ENCODE measurements at places on chromosomes 7 and 10. TPM values are rescaled to one million over a fixed set of nuclear protein-coding genes. Genes with fewer than 3 reads are reported as not detected.

The SLC18A2 gene
- 0.38 TPM for polyA plus RNA-seq

The CDK1 gene
- 2.7 TPM for polyA plus RNA-seq

The KLF14 gene
- polyA plus RNA-seq = not detected

The TSPAN15 gene
- polyA plus RNA-seq = 47.0 TPM

The JMJD1C gene
- polyA plus RNA-seq = 50.5 TPM

The ALOX5 gene
- polyA plus RNA-seq = 7.4 TPM

The POLR2J2 gene
- polyA plus RNA-seq = 1.8 TPM

The TUBAL3 gene
- 11.4 TPM for polyA plus RNA-seq

The FUOM gene
- polyA plus RNA-seq = 89.8 TPM

- no peak for DNase-seq
- H3K27me3 ChIP-seq = no peaks in the 10 kb centered on the region
- H3K36me3 ChIP-seq = no peaks in the 10 kb centered on the region
- no peak overlapping the region for H3K4me3 ChIP-seq
These were observed 1.4 kb upstream of the LAMTOR4 start for GRCh38 chr7:100147278-100147677.

- no peak overlapping the region for H3K27ac ChIP-seq
- DNase-seq = no peak
- no peaks in the 10 kb centered on the region for H3K36me3 ChIP-seq
- no peak overlapping the region for H3K4me3 ChIP-seq
- H3K4me1 ChIP-seq = no peaks in the 10 kb centered on the region
- no peaks in the 10 kb centered on the region for H3K27me3 ChIP-seq
These were observed 68.5 kb downstream of the CXCL12 start for GRCh38 chr10:44316187-44316921.

DNA sequence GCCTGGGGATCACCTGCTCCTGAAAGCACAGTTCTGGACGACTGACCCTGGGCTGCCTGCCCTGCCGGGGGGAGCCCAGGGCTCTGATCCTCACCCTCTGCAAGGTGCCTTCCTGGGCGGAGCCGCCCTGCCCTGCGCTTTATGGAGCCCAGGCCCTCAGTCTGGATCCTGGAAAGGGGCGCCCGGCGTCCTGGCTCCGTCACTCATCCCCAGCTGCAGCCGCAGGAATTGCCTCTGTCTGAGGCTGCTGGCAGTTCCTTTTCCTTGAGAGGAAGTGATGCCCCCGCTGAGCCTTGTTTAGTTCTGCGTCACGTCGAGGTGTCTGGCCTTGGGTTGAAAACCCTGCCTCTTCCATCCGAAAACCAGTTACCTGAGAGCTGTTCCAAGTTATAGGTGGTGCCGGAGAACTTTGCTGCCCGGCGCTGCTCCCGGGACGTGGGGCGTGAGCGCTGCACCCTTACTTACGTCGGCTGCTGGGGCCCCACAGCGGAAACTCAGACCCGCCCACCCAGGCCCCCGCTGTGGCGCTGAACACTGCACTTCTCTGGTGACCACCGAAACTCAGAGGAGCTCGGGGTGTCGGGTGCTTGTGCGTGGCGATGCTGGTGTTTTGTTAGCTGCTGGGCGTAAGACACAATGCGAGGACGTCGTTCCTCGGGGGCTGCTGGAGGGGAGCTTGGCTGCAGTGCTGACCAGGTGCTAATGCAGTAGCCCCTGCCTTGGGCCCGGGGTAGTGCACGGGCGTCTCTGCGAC is 5.4 kb downstream of the MAFK start:
- H3K27me3 ChIP-seq = no peaks in the 10 kb centered on the region
- H3K4me3 ChIP-seq = no peak overlapping the region
- peak overlapping the region; percentile 17 for H3K27ac ChIP-seq
- peaks cover 14% of the 10 kb centered on the region for H3K36me3 ChIP-seq
- no peak for DNase-seq
- peaks cover 19% of the 10 kb centered on the region for H3K4me1 ChIP-seq

- peak overlapping the region; percentile 39 for H3K27ac ChIP-seq
- H3K4me3 ChIP-seq = no peak overlapping the region
- no peaks in the 10 kb centered on the region for H3K27me3 ChIP-seq
- no peak for DNase-seq
- H3K4me1 ChIP-seq = peaks cover 21% of the 10 kb centered on the region
These were observed 18.9 kb downstream of the SGMS1 start for GRCh38 chr10:50604809-50605208.

DNA sequence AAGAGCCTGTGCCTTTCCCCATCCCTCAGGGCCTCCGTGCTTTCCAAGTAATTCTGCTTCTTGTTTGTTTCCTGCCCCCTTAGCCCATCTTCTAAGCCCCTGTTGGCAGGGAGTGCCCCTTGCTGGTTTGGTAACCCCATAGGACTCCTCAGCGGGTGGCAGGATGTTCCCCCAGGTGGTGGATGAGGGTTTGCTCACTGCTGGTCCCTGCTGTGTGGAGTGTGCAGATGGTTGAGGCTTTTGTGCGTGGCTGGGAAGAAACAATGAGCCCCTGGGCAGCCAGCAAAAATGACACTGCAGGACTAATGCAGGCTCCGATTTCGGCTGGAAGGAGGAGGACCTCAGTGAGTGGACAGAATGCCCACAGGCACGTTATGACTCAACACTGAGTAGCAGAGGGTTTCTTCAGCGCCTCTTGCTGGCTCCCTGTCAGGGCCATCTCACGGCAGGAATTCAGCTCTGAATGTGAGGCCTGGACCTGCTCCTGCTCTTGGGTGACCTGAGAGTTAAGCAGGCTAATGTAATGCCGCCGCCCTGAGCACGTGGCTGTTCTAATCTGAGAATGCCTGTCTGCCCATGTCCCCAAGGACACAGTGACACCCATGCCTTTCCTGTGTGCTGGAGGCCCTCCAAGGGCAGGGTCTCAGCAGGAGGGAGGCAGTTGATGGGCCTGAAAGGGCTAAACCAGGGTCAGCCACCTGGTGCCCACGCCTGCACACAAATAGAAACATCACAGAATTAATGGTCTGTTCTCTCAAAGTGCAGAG is 16.6 kb downstream of the BAG3 start:
- peaks cover 11% of the 10 kb centered on the region for H3K36me3 ChIP-seq
- peak; percentile 44 for DNase-seq

- peak; percentile 42 for DNase-seq
- no peak overlapping the region for H3K27ac ChIP-seq
- no peaks in the 10 kb centered on the region for H3K4me1 ChIP-seq
- H3K4me3 ChIP-seq = no peak overlapping the region
These were observed 169.0 kb upstream of the PHYHIPL start for GRCh38 chr10:59007307-59008025.

- no peaks in the 10 kb centered on the region for H3K36me3 ChIP-seq
- H3K4me3 ChIP-seq = no peak overlapping the region
- H3K27ac ChIP-seq = no peak overlapping the region
- H3K4me1 ChIP-seq = no peaks in the 10 kb centered on the region
- DNase-seq = no peak
- H3K27me3 ChIP-seq = no peaks in the 10 kb centered on the region
These were observed 672.2 kb upstream of the LRRN3 start for GRCh38 chr7:110418659-110419280.

- DNase-seq = peak; percentile 64
- no peaks in the 10 kb centered on the region for H3K36me3 ChIP-seq
- no peaks in the 10 kb centered on the region for H3K27me3 ChIP-seq
- H3K4me3 ChIP-seq = no peak overlapping the region
- no peaks in the 10 kb centered on the region for H3K4me1 ChIP-seq
These were observed 15.6 kb upstream of the FXYD4 start for GRCh38 chr10:43355749-43356371.

DNA sequence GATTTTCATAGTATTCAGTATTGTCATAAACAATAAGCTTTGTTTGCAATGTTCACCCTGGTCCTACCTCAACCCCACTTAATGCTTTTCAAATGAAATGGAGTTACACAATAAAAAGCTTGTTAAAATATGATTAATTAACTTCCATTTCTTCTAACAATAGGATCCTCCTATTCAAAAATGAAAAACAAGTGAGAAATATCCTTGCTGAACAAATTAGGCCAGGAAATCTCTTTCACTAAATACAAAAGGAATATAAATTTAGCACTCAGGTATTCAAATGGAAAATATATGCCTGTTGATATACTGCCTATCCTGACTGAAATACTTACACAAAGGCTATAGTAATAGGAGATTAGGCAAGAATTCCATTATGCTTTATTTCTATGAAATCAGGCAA is 323.4 kb upstream of the GRM3 start:
- H3K4me1 ChIP-seq = no peaks in the 10 kb centered on the region
- H3K27me3 ChIP-seq = no peaks in the 10 kb centered on the region
- no peak overlapping the region for H3K27ac ChIP-seq
- DNase-seq = no peak

DNA sequence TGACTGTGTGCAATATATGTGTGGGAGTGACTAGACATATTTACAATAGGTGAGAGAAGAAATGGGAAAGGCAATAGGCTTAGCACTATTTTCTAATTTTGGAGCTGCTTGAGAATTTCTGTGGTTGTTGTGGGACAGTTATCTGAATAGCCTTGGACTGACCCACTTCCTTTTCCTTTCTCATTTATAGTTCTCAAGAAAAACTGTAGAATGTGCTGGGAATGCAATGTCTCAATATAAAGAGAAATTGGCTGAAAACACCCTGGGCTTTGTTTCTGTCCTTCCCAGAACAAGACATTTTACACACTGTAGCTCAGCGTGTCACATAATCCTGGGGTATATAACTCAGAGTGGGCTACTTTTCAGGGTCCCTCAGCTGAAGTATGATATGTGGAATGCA is 153.0 kb upstream of the RHOBTB1 start:
- no peak overlapping the region for H3K4me3 ChIP-seq
- H3K36me3 ChIP-seq = no peaks in the 10 kb centered on the region
- no peaks in the 10 kb centered on the region for H3K4me1 ChIP-seq
- no peak overlapping the region for H3K27ac ChIP-seq
- no peaks in the 10 kb centered on the region for H3K27me3 ChIP-seq

DNA sequence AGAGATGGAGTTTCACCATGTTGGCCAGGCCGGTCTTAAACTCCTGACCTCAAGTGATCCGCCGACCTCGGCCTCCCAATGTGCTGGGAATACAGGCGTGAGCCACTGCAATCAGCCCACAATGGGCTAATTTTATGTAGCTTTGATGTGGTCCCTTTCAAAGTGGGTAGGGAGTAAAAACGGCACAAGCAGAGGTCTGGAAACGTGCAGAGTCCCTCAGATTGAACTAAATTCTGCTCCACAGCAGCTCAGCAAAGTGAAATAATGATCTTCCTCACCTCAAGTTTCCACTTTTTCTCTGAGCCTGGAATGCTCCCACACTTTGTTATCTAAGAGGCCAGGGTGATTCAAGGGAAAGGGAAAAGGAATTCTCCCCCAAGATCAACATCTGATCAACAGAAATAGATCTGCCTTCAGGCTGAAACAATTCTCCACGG is 6.1 kb downstream of the CCDC3 start:
- no peaks in the 10 kb centered on the region for H3K36me3 ChIP-seq
- peaks cover 3% of the 10 kb centered on the region for H3K27me3 ChIP-seq
- no peaks in the 10 kb centered on the region for H3K4me1 ChIP-seq
- no peak overlapping the region for H3K27ac ChIP-seq

DNA sequence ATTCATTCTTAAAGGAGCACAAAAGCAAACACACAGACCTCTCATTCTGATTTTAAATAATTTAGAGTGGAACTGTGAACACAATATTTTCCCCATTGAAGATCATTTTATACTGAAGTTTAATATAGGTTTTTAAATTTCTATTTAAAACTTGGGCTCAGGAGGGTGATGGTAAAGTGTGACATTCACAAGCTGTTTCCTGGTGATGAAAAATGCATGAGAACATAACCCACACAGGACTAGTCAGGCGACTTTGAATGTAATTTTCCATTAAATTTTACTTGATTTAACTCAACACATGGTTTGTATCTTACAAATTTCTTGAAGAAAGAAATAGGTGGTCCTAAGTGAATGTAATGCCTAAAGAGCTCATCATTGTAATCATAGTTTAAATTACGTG is 143.6 kb downstream of the CDK14 start:
- H3K4me1 ChIP-seq = no peaks in the 10 kb centered on the region
- H3K36me3 ChIP-seq = no peaks in the 10 kb centered on the region
- H3K27me3 ChIP-seq = no peaks in the 10 kb centered on the region
- no peak for DNase-seq
- H3K4me3 ChIP-seq = no peak overlapping the region

GRCh38 chr7:99514050-99514449 is 9.6 kb downstream of the ZKSCAN5 start:
- H3K36me3 ChIP-seq = peaks cover 8% of the 10 kb centered on the region
- H3K4me1 ChIP-seq = no peaks in the 10 kb centered on the region
- no peak overlapping the region for H3K4me3 ChIP-seq

GRCh38 chr10:35639728-35640401 is 2.2 kb downstream of the FZD8 start:
- peaks cover 11% of the 10 kb centered on the region for H3K27me3 ChIP-seq
- peak overlapping the region; percentile 59 for H3K4me3 ChIP-seq
- no peak for DNase-seq
- H3K36me3 ChIP-seq = no peaks in the 10 kb centered on the region
- H3K27ac ChIP-seq = no peak overlapping the region

GRCh38 chr10:52454491-52454890 is 140.4 kb downstream of the DKK1 start:
- no peaks in the 10 kb centered on the region for H3K27me3 ChIP-seq
- DNase-seq = no peak
- H3K36me3 ChIP-seq = no peaks in the 10 kb centered on the region
- no peak overlapping the region for H3K4me3 ChIP-seq
- H3K27ac ChIP-seq = no peak overlapping the region

DNA sequence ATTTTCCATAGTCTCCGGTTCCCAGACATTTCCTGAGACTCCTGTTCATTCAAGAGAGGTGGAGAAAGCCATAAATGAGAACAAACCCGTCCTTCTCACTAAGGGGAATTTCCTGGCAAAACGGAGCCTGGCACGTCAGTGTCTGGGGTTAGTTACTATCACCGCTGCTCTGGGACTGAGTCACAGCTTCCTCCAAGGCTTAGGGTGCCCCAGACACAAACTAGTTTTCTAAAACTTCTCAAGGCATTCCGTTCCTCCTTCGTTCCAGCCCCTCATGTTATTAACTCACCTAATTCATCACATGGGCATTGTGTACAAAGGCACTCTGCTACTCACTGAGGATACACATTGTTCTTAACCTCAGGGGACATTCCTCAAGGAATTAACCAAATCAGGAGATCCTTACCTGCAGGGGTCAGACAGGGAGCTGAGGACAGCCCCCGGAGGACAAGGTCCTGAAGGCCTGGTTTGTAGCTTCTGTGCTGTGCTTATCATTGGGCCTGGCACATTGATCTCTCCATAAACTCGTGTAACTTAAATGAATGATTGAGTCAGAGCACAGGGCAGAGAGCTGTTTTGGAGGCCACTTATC is 103.0 kb upstream of the KLF6 start:
- DNase-seq = peak; percentile 87
- no peaks in the 10 kb centered on the region for H3K36me3 ChIP-seq
- no peak overlapping the region for H3K4me3 ChIP-seq
- H3K27me3 ChIP-seq = no peaks in the 10 kb centered on the region
- H3K4me1 ChIP-seq = peaks cover 31% of the 10 kb centered on the region
